ENCODE measurements at places on chromosomes 5 and 9.
A peak's percentile ranks its signal among the peaks of the same experiment; 100 is the strongest.

DNA sequence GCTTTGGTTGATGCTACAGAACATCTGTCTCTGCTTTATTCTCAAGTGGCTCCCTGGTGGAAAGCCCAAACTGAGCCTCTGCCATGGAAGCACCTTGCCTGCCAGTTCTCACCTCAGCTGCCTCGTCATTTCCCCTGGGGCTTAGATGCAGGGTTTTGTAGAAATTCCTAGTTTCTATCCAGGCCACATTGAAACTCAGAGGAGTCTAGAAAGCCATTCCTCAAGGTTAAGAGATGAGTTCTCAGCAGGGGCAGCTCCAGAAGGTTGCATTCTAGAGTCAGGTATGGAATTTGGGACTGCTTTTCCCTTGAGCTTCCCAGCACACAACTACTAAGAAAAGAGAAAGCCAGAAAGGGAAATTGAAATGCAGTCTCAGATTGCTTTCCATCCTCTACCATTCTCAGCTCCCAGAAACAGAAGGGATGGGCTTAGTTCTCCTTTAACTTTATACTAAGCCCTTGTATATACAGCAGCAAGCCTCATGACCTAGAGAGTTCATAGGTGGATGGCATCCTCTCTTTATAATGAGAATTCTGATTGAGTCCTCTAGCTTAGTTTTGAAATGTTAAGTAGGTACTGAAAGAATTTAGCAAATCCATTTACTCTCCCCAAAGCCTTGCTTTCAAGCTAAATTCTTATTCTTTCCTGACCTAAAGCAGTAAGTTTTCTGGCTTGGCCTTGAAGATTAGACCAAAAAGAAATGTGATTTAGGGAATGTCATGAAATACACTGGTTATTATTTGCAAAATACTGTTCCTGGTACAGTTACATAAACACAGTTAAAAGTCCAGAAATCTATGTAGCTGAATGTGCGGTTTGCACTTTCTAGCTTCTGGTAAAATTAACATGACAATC is 66.0 kb upstream of the MEF2C start:
- no peak for DNase-seq

DNA sequence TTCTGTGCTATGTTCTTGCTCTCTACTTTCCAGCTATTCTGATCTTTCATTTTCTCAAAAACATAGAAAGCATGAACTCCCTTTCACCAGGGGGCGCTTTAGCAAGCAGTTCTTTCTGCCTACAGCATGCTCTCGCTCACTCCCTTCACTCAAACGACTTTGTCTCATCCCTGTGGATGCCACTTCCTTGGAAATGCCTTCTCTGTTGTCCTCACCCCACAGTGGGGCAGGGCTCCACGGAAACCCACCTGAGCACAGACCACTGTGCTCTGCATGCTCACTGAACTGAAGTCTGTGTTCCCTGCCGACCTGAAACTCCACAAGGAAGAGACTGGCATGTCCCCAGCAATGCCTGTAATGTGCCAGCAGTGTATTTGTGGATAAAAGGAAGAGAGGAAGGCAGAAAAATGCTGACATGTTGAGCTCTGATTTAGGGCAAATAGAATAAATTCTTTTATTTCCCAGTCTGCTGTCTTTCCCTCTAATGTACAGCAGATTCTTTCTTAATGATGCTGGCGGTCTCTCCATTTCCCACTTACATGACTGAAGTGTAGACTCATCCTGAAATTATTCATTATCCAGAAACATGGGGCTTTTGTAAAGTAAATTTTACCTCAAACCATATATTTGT is 4.9 kb upstream of the ROR2 start:
- peak; percentile 70 for DNase-seq

DNA sequence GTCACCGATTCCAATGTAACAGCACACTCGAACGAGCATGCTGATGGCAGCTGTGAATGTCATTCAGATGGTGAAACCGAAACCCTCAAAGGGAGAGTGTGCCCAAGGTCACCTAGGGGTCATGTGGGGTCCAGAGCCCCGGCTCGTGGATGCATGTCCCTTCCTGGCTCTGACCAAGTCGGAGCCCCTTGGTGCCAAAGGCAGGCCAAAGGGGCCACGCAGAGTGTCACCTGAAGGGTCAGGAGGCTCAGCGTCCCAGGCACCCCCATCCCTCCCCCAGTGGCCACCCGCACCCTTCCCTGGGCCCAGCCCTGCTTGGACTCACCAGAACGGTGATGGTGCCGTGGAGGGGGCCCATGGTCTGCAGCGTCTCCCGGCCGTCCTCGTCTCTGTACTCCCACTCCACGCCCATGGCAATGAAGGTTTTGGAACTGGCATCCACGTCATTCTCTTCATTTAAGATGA is 69.5 kb downstream of the ZNF354C start:
- DNase-seq = no peak

DNA sequence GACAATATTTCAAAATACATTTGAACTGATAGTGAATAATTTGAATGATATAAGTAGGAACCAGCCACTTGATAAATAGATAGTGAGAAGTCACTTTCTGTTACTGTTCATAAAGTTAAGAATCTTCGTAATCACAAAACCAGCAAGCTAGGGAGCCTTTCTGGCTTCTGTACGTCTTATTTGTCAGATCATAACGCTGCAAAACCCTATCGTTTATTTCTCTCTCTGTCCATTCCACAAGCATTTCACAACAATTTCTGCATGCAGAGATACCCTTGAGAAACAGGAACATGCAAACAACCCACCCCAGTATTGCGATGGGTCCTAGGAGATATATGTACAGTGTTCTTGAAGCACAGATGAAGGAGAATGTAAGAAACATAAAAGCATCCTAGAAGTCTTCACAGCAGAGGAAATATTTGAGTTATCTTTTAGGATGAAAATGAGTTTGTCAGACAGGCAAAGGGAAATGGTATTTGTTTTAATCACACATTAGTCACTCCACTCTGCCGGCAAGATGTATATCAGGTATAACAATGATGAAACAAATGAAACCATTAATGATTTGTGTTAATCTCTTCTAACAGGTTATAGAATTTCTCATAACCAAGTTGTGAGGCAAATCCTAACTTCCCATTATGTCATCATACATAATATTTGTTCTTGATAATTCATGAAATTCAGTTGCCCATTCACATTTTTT is 668.7 kb upstream of the FTMT start:
- DNase-seq = no peak

DNA sequence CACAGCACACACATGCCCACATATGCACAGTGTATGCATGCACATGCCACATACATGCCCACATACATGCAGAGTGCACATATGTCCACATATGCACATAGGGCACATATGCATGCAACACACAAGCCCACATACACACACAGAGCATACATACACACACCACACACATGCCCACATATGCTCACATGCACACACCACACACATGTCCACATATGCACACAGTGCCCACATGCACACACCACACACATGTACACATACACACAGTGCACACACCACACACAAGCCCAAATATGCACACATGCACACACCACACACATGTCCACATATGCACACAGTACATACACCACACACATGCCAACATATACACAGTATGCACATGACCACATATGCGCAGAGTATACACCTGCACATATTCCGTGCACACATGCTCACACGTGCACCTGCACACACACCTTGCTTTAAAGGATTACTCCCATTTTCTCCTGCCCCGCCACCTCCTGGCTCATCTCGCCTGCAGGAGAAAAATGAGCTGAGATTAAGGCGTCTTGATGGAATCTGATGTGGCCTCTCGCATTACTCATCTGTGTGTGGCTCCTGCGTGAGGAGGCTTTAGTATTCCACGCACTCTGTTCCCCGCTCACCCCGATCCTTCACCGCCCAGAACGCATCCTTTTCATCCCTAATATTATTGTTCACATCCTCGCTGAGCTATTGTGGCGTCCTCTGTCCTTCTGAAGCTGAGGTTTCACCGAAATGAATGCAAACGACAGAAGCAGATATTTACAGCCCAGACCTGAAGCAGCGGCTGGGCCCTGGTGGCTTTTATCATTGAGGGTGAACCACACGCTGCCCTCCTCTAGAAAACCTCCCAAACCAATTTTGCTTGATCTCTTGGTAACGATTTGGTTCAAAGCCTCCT is 182.7 kb downstream of the OLFM1 start:
- DNase-seq = no peak

DNA sequence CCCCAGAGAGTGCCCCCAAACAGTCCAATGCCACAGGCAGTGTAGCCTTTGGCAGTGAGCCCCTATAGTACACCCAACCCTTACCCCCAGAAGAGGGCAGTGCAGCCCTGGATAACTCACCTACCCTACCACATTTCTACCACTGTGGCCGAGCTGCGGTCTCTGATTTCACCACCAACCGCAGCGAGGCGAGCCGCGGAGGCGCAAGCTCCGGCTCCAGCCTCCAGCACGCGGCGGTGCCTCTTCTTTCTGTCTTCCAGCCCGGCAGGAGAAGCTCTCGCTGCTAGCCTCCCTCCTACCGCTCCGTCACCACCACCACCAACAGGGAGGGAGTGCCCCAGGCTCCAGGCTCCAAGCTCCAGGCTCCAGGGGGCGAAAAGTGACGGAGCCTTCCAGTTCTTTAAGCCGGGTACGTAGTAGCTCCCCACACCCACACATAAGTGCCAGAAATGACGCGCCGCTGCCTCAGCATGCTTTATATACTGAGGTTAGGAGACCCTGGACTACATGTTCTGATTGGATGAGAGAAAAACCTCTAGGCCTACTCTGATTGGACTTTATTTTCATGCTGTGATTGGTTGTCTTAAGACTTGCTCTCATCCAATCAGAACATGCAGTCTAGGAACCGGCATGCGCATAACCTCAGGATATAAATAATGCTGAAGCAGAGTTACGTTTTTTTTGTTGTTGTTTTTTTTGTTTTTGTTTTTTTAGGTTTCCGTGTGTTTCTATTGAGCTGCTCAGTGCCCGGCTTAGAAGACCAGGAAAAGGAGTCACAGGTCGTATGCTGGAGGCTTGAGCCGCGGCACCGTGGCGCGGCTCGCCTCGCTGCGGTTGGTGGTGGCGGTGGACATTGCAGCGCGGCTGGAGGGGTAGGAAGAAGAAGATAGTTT is at the start of gene PCAT7:
Gene PCAT7, plus strand, starts transcription at position 645 of the 893 bp plus-strand sequence.
- peak; percentile 50 for DNase-seq

- no peak for DNase-seq
Measured at GRCh38 chr5:24547132-24547531, 97.6 kb downstream of the CDH10 start.

DNA sequence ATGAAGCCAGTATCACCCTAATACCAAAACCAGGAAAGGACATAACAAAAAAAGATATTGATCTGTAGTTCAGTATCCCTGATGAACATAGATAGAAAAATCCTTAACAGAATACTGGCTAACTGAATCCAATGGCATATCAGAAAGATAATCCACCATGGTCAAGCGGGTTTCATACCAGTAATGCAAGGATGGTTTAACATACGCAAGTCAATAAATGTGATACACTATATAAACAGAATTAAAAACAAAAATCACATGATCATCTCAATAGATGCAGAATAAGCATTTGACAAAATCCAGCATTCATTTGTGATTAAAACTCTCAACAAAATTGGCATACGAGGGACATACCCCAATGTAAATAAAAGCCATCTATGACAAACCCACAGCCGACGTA is 110.9 kb downstream of the AOPEP start:
- DNase-seq = no peak

- no peak for DNase-seq
Measured at GRCh38 chr5:176664886-176665285, 17.6 kb downstream of the TSPAN17 start.

GRCh38 chr5:118257066-118257465 is 731.3 kb downstream of the DTWD2 start:
- peak; percentile 30 for DNase-seq

DNA sequence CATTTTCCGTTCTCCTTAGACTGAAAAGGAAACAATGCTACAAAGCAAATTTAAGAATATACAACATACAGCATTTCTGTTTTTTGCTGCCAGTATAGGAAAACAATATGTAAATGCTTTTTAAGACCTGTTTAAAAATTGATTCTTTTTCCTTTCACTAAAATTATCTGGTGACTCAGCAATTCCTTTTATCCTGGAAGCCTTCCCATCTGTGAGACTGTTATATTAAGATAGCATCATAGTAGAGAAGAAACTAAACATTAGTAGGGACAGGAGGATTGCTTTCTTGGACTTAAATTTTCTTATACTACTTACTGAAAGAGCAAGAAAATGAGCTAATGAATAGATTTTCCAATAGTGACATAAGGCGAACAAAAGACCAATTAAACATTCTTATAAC is 30.0 kb upstream of the GPR21 start:
- peak; percentile 48 for DNase-seq

- DNase-seq = no peak
Measured at GRCh38 chr5:11560915-11561697, 343.1 kb downstream of the CTNND2 start.

GRCh38 chr5:32876791-32877190 is 165.7 kb downstream of the NPR3 start:
- no peak for DNase-seq

GRCh38 chr5:116507941-116508655 is 66.5 kb downstream of the SEMA6A start:
- DNase-seq = no peak

DNA sequence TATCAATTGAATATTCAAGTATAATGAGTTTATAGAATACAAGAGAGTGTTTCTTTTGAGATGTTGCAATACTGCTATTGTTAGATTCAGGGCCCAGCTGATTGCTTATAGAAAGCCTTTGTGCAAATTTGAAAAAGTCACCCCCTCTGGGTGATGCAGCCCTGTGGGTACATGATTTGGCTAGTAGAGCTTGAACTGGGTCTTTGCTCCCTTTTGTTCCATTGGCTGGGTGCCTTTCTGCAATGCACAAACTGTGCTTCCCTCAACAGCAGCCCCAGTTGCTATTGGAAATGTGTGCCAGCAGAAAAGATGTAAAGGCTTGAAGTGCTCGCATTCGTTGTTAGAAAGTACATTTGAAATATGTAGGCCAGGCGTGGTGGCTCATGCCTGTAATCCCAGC is 61.8 kb upstream of the CEMIP2 start:
- no peak for DNase-seq

- DNase-seq = no peak
Measured at GRCh38 chr9:28688172-28688571, 1114.9 kb upstream of the C9orf72 start.

DNA sequence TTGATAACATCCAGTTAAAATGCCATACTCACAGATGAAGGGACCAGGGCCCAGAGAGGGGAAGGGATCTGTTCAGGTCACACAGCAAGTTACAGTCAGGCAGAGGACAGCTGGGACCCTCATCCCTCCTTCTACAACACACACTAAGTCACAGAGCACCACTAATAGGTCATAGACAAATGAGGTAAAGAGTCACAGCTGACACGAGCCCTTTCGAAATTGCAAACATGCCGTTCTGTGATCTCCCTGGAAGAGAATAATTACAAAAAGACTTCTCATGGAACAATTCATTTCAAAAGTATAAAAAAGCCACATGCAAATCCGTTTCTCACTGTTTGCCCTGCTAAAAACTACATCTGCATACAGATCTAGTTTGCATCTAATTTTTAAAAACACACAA is 15.5 kb downstream of the IGFBPL1 start:
- no peak for DNase-seq

GRCh38 chr5:15004506-15004905 is 132.9 kb upstream of the ANKH start:
- DNase-seq = peak; percentile 18

GRCh38 chr5:156826150-156826549 is 23.9 kb upstream of the PPP1R2B start:
- DNase-seq = no peak

Measured in cardiac fibroblast (primary cell).